ENCODE measurements at places on chromosomes 5 and 9.

DNA sequence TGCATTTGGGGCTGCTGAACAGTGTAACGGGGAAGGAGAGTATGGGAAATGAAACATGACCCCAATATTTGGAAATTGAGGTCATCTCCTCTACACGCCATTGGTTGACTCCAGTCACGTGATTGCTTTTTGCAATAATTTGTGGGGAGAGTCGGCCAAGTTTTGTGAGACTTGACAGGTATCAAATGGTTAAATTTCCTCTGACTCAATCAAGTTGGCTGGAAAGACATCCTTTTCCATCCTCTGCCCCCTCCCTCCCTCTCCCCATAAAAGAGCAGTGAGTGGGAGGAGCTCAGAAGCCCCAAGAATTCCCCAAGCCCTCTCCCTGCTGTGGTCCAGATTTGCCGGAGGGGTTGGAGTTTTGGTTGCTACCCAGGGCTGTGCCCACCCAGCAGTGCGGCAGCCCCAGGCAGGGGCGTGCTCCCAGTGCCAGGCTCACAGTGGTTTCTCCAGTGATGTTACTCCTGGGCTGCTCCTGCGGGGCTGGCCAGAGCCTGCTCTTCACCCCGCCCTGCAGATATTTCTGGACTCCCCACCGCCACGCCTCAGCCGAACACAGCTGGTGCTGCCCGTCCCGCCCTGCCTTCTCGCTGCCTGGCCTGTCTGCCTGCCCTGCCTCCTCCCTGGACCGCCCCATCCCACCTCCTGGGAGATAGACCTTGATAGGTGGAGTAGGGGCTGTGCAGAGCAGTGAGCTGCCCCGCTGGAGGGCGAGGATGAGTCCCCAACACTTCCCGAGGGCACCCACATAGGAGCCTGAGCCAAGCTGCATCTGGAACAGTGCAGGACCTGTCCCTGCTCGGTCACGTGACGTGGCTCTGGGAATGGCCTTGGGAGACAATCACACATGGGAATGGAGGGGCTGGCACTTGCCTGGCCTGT is 3.4 kb downstream of the COL5A1 start:
- DNase-seq = no peak

DNA sequence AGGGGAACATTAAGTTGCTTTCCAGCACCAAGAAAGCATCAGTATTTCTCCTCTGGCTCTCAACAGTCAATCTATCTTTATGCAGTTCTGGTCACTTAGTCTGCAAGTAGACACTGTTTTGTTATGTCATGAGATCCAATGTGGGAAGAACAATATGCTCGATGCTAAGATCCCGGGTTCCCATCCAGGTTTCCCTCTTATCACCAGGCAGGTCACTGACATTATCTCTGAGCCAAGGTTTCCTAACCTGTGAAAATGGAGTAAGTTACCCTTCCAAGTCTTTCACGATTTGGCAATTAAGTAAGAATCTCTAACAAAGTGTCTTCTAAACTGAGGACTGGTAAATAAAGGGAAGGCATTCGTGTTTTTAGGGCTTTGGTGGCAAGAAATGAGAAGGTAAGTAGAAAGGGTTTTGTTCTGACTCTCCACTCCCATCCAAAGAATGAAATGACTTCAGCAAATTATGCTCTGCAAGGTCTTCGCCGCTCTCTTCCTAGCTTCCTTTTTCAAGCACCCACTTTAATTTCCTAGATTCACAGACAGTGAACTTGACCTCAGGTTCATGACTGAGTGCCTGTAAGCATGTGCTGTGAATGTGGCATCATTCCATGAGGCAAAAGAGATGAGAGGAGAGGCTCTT is 86.4 kb downstream of the DCP2 start:
- no peak for DNase-seq

- DNase-seq = no peak
Observed at GRCh38 chr5:65967288-65968066, 41.1 kb downstream of the ERBIN start.

GRCh38 chr5:2047341-2047927 is 164.7 kb upstream of the IRX4 start:
- DNase-seq = no peak

- DNase-seq = peak; percentile 16
Observed at GRCh38 chr9:123658792-123659191, 271.1 kb downstream of the DENND1A start.

DNA sequence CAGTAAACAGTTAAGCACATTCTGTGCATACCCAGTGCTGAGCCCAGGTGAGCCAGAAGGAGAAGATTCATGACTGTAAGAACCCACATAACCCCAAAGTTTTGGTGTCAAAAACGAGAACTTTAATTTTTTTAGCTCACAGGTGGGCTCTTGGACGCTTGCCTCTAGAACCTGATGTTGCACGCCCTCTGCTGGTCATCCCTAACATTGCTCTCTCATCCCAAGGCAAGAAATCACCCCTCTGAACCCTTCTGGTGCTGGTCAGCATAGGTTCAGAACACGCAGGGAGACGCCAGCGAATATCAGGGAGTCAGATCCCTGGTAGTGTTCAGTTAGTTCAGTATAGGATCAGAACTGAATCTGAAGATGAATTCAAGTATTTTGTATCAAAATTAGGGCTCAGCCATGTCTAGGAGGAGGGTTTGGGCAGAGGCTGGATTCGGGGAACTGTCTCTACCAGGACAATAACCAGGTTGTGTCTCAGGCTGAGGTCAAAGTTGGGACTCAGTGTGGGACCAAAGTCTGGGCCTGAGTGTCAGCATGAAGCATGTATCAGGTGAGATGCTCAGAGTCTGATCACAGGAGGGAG is 4.1 kb upstream of the DNAJB5 start:
- DNase-seq = peak; percentile 62

- no peak for DNase-seq
Observed at GRCh38 chr5:16757989-16758501, 141.2 kb upstream of the RETREG1 start.

DNA sequence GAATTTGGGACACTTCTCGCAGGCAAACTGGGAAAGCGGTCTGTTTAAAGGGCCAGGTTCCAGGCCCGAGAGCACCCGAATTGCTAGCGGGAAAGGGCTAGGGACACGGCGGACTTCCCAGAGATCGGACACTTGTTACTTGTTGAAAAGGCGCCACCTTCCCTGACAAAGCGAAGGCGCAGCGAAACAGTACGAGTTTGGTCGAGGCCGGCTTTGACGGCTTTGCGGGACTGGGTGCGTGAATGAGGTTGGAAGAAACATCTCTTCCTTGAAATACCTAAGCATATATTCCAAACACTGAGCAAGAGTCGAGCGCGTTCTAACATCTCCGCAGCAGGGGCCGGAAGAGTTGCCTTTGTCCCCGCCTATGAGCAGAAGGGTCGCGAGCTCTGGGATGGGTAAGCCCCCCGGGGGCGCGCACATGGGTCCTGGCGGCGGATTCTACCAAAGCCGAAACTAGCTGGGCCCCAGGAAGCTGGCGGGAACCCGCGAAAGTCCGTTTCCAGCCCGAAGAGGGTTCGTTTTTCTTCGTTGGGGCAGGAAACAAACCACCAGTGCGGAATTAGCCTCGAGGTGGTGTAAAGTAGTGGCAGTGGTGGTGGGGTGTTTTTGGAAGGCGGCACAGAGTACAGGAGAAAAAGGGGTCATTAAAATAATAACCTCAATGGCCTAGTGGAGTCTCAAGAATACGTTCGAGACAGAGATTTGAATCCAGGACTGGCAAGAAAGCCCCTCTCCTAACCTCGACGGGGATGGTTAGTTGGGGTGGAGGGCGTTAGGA is 1.5 kb downstream of the GDNF start:
- DNase-seq = peak; percentile 38

DNA sequence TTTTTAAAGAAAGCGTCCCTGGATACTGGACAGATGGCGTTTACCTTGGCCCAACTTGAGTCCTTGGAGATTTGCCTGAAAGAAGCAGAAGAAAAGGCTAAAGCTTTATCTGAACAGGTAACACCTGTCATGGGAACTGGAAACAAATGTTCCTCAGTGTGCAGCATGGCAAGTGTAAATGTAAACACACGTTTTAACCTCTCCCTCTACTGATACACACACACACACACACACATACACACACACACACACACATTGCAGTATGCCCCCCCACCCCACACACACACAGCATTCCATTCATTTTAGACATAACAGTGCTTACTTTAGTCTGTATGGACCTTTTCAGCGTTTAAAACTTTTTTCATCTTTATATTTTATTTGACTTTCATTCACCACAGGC is 51.1 kb downstream of the CCDC192 start:
- DNase-seq = no peak

- no peak for DNase-seq
Observed at GRCh38 chr9:3509926-3510325, 15.9 kb downstream of the RFX3 start.

- peak; percentile 85 for DNase-seq
Observed at GRCh38 chr9:34611811-34612787, at the start of gene RPP25L. TSS of gene RPP25L (minus strand) at chr9:34612097. CDS start at chr9:34611296, 801 bp downstream.

- DNase-seq = no peak
Observed at GRCh38 chr9:111271481-111272080, 58.4 kb downstream of the OR2K2 start.

DNA sequence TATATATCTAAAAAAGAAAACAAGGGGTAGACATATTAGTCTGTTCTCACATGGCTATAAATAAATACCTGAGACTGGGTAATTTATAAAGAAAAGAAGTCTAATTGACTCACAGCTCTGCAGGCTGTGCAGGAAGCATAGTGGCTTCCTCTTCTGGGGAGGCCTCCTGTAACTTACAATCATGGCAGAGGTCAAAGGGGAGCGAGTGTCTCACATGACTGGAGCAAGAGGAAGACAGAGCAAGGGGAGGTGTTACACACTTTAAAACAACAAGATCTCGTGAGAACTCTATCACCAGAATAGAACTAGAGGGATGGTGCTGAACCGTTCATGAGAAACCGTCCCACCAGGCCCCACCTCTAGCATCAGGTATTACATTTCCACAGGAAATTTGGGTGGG is 616.8 kb downstream of the TLE4 start:
- no peak for DNase-seq

- no peak for DNase-seq
Observed at GRCh38 chr5:31741496-31741895, 102.6 kb downstream of the PDZD2 start.

GRCh38 chr9:124377551-124378406 is 37.5 kb downstream of the PSMB7 start:
- no peak for DNase-seq

GRCh38 chr5:116395226-116395625 is 179.4 kb downstream of the SEMA6A start:
- no peak for DNase-seq

- no peak for DNase-seq
Observed at GRCh38 chr5:6606884-6607558, 25.8 kb downstream of the NSUN2 start.

DNA sequence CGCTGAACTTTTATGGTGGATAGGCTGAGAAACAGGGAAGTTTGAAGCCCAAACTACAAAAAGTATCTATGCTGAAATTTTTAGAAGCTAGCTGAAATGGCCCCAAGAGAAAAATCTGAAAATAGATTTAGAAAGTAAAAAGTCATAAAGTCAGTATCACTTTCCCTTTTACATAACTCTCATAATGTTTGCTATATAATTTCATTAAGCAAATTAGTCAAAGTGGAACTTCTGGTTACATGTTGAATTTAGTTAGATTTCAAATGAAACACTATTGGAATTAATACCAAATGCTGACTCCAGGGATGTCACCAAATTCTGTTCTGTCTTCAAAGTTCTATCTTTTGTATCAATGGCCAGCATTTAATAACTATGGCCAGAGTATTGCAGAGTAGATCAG is 126.9 kb downstream of the TTC39B start:
- no peak for DNase-seq

DNA sequence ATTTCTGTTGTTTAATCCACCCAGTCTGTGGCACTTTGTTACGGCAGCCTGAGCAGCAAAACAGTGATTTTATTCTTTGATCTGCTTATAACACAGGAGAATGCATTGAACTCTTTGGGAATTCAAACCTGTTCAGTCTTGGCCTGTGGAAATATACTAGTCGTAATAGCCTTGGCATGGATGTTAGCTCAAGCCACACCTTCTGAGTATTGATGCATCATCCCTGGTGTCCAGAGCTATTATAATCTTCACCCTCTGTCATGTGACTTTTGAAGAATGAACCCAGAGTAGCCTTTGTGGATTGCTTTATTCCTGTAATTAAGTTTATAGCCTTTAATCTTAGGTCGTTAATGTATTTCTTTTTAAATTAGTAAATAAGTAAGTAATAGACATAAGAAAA is 50.8 kb upstream of the TEX48 start:
- no peak for DNase-seq

DNA sequence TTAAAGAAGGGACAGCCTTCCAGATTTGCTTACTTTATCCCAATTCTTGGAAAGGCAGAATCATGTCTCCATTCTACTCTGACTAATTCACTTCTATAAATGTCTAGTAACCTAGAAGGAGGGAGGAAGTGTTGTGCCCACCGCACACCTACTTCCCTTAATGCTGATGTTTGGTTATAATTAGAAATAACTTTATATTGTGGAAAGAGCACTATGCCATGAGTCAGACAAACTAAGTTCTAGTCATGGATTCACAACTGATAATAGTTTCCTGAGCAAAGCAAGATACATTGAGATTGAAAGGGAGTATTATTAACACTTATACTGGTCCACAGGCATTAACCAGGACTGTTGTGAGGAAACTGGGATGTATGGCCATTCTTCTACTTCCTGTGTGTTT is 345.9 kb upstream of the RPS23 start:
- DNase-seq = no peak

DNA sequence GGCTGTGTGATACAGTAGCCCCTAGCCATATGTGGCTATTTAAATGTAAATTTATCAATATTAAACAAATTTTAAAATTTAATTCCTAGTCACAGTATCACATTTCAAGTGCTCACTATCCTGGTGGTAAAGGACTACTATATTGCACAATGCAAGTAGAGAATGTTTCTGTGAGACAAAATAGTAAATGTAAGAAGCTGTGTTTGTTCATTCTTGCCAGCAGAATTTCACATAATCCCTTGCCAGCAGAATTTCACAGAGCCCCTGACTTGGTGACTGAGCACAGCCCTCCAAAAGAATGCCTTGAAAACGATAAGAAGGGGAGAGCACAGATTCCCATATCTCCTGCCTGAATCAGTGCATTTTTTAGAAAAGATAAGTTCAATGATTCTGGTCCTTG is 75.9 kb upstream of the SELENOP start:
- DNase-seq = no peak

- peak; percentile 9 for DNase-seq
Observed at GRCh38 chr5:180704362-180704761, 35.5 kb downstream of the OR2Y1 start.

GRCh38 chr9:124662561-124662960 is 108.5 kb downstream of the NR6A1 start:
- no peak for DNase-seq

- DNase-seq = no peak
Observed at GRCh38 chr5:141672841-141673813, 8.9 kb downstream of the ARAP3 start.

GRCh38 chr9:130417602-130418001 is 27.2 kb upstream of the ASS1 start:
- DNase-seq = no peak

- DNase-seq = no peak
Observed at GRCh38 chr9:133703591-133704399, 34.4 kb downstream of the SARDH start.

DNA sequence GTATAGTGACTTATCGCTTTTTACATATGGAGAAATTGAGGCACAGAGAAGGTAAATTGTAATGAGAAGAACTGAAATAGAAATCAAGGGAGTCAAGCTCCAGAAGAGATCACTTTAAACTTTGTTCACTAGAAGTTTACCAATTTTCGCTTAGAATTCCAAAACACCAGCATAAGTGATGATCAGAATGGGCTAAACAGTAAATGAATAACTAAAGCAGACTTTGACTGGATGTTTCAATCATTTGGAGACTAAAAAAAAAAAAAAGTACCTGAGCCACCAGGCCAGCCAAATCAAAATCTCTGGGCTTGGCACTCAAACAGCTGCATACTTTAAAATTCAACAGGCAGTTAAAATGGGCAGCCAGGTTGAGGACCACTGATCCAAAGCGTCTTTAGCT is 38.2 kb upstream of the FYB1 start:
- no peak for DNase-seq
